ENCODE measurements at places on chromosomes 5 and 9.

DNA sequence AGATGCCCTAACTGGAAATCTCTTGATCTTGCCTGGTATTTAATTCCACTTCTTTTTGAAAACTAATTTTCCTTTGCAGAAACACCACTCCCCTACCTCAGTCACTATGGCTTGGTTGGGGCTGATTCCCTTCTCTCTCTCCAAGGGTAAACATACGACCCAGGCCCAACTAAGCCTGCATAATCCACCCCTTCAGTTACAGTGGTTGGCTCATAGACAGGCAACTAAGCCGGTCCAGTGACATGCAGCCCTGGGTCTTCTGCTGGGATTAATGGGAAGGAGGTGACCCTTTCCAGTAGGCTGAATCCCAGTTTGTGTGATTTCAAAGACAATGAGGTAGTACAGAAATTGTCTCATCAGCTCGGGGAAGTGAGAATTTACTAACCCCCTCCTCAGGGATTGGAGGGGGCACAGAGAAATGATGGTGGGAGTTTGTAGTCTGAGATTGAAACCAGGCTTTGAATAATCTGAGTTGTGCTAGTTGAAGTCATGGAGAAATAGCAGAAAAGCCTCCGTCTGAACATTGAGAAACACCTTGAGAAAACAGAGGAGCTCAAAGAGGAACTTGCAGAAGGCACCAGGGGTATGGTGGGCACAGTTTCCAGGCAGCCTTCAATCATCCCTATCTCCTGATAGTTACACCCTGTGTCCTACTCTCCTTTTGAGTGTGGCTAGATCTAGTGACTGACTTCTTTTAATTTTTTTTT lies 148.9 kb downstream of the GCNT1 start:
- DNase-seq = no peak

GRCh38 chr5:132017316-132017715 lies 5.9 kb upstream of the ACSL6 start:
- DNase-seq = no peak

DNA sequence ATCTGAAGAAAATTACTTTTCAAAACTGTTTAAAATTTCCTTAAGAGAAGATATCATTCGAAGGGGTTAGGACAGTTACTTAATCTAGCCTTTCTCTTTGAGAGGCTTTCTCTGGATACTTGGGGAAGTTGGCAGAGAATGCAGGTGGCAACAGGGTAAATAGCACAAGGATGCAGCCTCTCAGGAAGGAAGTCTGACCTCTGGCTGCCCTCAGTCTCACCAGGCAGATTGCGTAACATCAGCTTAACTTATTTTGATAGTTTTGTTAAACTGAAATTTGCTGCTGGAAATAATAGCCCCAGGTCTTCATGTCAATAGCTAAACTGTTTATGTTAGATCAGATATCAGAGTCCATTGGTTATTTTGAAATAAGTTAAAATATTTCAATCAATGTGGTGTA lies 20.4 kb downstream of the CCDC192 start:
- DNase-seq = no peak

DNA sequence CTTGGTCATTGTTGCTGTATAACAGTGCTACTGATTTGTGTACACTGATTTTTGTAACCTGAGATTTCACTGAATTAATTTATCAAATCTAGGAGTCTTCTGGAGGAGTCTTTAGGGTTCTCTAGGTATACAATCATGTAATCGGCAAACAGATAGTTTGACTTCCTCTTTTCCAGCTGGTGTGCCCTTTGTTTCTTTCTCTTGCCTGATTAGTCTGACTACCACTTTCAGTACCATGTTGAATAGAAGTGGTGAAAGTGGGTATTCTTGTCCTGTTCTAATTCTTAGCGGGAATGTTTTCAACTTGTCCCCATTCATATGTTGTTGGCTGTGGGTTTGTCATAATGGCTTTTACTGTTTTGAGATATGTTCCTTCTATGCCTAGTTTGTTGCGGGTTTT lies 24.7 kb upstream of the RANBP6 start:
- no peak for DNase-seq

GRCh38 chr5:36982146-36982545 lies 105.6 kb downstream of the NIPBL start:
- no peak for DNase-seq
